Suppressor macrophage treated with lipopolysaccharide for 4 hours (primary cell): ENCODE measurements at places on chromosomes 7 and 10.

GRCh38 chr10:101291331-101292193 lies 62.3 kb upstream of the LBX1 start:
- DNase-seq: peak; percentile 52

GRCh38 chr10:14757394-14757793 lies 17.3 kb downstream of the FAM107B start:
- no peak for DNase-seq

DNA sequence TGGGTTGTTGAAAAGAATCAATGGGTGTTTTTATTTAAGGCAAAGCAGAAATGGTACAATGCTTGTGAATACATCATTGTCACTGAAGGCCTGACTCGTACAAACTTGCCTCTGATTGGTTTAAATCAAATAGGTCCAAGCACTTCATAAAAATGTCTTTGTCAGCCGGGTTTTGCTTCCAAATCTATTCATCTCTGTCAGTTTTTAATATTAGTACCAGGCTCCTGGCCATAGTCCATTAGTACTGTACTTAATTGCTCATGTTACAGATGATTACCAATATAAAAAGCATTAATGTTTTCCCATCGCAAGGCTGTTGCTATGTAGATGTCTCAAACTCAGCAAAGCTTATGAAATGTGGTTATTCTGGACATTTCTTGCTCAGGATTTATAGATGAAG lies 171.9 kb downstream of the ARID5B start:
- no peak for DNase-seq

GRCh38 chr7:6023974-6024435 lies 7.2 kb upstream of the ANKRD61 start:
- DNase-seq: no peak

- peak; percentile 97 for DNase-seq
Measured at GRCh38 chr7:44044315-44045225, at the start of gene DBNL. Gene DBNL (plus strand): TSS chr7:44044702. CDS start chr7:44044738, 36 bp downstream.
